CD4-positive, alpha-beta T cell treated with Interferon gamma for 1 hour (primary cell): ENCODE measurements at places on chromosomes 1 and 21.

- no peak for DNase-seq
Measured at GRCh38 chr1:44724296-44724954, 6.5 kb downstream of the RNU5D-1 start.

DNA sequence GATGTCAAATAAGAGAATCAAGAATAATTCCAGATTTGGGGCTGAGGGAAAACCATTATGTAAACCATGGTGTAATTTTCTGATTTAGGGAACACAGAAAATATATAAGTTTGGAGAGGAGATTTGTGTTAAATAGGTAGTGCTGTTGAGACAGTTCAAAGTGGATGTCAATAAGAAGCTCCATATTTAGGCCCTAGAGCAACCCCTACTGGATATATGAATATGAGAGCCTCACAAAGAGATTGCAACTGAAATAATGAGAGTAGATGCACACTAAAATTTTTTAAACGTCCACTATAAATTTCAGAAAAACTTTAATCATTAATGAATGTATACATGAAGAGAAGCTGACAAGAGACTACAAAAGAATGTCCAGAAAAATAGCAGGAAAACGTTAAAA is 1447.8 kb upstream of the PRMT6 start:
- DNase-seq: no peak

DNA sequence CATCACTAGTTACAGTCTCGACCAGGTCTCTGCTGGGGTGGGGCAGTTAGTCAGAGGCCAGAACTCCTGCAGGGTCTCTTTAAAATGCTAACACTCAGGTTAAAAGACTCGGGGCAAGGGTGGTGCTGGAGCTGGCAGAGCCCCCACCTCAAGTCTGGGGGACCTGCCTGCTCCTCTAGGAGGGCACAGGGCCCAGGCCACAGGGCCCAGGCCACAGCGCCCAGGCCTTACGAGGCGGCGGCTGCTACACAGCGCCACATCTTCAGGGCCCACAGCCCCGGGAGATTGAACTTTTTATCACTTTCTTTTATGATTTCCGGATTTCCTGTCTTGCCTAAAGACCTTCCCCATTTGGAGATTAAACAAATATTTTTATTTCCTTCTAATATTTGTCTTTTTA is 10.4 kb downstream of the MPZ start:
- DNase-seq: no peak

DNA sequence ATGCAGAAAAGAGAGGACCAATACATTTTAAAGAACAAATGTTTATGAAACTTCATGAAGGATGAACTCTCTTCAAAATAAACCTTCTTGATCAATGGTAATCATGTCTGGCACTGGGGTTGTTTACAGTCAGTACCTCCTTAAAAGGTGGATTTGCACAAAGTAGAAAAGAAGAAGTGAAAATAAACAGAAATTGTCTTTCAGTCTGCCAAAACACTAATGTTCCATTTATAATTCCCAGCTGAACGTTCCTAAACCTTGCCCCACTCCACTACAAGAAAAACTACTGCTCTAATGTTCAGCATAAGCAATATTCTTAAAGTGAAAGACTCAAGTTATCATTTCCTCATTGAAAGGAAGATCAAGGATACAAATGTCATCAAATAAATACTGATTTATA is 86.2 kb downstream of the EIF4G3 start:
- DNase-seq: no peak

DNA sequence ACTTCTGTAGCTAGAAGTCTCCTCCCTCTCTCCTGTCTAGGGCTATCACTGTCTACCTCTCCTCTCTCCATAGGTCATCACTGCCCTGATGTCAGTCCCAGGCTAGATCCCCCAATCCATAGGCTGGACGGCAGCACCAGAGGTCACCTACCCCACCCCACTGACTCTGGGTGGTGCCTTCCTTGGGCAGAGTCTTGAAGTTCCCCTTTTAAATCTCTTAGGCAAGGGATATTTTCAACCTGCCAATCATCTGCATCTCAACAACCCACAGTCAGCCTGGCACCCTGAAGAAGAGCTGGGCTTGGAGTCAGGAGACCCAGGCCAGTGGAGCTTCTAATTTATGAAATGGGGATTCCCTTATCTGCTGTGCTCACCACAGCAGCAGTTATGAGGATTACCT is 13.2 kb downstream of the MYBPH start:
- no peak for DNase-seq

GRCh38 chr1:156498432-156499193 is 2.0 kb downstream of the MEF2D start:
- no peak for DNase-seq

- DNase-seq: no peak
Measured at GRCh38 chr1:218900615-218901014, 273.1 kb upstream of the LYPLAL1 start.

- no peak for DNase-seq
Measured at GRCh38 chr1:242128951-242129502, 130.1 kb upstream of the MAP1LC3C start.

- DNase-seq: no peak
Measured at GRCh38 chr21:37244501-37245095, 22.5 kb downstream of the VPS26C start.

DNA sequence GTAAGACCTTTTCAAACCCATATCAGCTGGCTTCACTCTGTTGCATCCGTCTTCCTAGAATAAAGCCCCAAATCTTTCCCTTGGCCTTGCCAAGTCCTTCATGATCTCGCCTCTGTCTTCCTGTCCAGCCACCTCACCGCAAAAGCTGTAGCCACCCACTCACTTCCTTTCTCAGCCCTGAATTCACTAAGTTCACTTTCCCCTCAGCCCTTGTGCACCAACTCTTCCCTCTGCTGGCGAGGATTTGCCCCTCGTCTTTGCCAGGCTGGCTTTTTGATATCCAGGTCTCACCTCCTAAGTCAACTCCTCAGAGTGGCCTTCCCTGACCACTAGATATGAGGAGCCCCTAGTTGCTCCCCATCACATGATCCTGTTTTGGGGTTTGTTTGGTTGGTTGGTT is 3.9 kb upstream of the COL16A1 start:
- no peak for DNase-seq

DNA sequence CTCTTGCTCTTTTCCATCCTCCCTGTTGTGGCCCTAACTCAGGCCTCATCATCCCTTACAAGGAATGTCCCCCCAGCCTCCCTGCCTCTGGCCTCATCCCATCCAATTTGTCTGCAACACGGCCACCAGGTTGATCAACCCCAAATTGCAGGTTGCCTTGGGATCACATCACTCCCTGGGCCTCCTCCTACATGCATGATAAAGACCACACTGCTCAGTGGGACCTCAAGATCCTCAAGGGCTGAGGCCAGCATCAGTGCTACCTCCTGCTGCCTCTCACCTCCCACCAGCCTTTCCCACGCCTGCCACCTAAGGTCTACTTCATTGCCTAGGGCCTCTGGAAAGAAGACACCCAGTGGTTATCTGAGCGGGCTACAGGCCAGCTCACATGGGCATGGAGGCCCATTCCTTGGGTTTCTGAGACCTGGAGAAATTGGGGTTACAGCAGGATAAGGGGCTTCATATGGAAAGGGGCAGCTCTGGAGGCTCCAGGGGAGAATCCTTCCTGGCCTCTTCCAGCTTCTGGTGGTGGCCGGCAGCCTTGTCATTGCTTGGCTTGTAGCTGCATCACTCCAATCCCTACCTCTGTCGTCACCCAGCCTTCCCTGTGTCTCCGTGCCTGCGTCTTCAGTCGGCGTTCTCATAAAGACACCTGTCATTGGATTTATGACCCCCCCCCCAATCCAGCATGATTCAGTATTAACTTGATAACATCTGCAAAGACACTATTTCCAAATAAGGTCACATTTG is 60.5 kb downstream of the KLHDC7A start:
- DNase-seq: no peak

DNA sequence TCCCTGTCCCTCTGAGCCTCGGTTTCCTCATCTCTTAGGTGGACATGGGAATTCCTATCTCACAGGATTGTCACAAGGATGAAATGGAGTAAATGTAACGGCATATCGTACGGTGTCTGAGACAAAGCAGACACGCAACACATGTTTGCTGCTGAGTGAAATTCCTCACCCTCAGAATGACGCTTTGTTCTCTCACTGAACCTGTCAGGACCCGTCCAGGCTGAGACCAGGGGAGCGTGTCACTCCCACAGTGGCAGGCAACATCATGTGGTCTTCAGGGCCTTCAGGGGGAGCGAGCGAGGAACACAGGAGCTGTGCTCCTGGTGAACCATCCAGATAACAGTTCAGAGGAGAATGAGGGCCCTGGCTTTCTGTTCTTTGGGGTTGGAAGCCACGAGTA is 74.2 kb downstream of the TOMM20 start:
- DNase-seq: no peak

- DNase-seq: no peak
Measured at GRCh38 chr1:246724731-246725095, 504 bp downstream of the SCCPDH start.

- no peak for DNase-seq
Measured at GRCh38 chr1:8477983-8478362, 160.1 kb downstream of the SLC45A1 start.

DNA sequence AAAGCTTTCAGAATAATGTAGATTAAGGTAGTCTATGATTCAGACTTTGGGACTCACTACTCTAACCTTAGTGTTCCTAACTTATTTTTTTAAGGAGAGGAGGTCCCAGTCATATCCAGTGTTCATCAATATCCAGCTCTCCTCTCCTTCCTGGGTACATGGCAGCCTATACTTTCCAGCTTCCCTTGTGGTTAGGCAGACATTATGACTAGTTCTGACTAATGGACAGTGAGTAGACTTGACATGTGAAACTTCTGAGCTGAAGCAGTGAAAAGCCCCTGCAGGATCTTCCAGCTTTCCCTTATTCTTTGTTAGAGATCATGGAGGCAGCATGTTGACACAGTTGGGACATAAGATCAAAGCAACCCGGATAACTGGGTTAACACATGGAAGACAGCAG is 144.2 kb downstream of the PTPRU start:
- no peak for DNase-seq

DNA sequence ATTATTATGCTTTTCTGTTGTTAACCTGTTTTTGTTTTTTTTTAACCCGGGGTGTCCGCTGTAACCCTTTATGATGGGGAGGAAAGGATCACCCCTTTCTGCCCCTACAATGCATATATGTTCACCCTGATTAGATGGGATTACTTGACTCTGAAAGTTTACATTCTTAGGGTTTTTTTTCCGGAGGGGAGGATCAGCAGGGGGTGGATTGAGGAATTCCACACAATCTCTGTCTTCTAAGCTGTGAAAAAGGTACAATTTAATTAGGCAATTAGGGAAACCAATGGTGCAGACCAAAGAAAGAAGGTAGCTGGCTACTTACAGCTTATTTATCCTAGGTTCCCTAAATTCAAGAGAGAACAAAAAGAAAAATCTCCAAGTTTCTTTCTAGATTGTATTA is 58.3 kb downstream of the EDEM3 start:
- DNase-seq: no peak

DNA sequence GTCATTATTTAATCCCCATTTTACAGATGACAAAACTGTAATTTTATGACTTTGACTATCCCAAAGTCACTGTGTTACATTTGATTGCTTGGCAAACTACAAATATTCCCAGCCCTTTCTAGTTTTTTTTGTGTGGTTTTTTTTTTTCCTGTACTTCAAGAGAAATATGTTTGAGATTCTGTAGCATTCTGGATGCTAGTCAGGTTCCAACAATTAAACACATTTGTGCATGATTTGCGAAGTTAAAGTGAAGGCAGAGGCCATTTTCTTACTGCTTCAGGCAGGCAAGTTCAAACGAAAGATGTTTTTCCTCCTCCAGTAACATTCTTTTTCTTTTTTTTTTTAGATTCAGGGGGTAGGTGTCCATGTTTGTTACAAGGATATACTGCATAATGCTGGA is 107.9 kb upstream of the SERTAD4 start:
- no peak for DNase-seq
